Temporal lobe (tissue), 4 donors: ENCODE measurements at places on chromosomes 7 and 10. TPM values are rescaled to one million over a fixed set of nuclear protein-coding genes. Genes with fewer than 3 reads are reported as not detected.

Gene RAB19
- total RNA-seq: not detected

Gene MYOF
- 4.7 TPM for total RNA-seq

Gene EN2
- not detected for total RNA-seq

Gene EVX1
- total RNA-seq: not detected

Gene CAV1
- total RNA-seq: 16.7 TPM

Gene SH2D4B
- 1.2 TPM for total RNA-seq

Gene ANKIB1
- 87.0 TPM for total RNA-seq

Gene TMEM270
- not detected for total RNA-seq

Gene AMZ1
- 1.5 TPM for total RNA-seq

Gene CRYGN
- total RNA-seq: 0.25 TPM

Gene BICC1
- total RNA-seq: 3.7 TPM

Gene LRRC4
- 13.5 TPM for total RNA-seq

Gene PCGF5
- total RNA-seq: 17.7 TPM

Gene RSU1
- 17.7 TPM for total RNA-seq
